Stimulated activated CD4-positive, alpha-beta T cell treated with anti-CD3 and anti-CD28 coated beads, Interleukin-12 subunit alpha, Interleukin-12 subunit beta, amount 100 ng/mL, for 4 hours (primary cell): ENCODE measurements at places on chromosomes 3 and 15.

DNA sequence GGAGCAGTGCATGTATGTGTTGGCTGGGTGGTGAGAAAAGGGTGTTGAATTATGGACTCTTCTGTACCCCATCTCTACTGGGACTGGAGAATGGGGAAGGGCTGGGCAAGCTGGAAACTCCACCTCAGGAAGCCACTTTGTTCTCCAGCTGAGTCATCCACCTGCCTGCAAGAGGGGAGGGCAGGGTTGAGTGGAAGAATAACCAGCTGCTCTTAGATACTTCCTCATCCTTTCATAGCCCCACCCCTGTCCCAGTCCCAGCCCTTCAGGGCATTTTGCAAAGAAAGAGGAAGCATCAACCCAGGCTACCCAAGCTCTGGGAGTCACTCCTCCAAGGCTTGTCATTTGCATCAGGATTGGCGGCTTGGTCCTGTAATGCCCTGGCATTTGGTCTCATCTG lies 33.1 kb downstream of the RAB11A start:
- DNase-seq: no peak

DNA sequence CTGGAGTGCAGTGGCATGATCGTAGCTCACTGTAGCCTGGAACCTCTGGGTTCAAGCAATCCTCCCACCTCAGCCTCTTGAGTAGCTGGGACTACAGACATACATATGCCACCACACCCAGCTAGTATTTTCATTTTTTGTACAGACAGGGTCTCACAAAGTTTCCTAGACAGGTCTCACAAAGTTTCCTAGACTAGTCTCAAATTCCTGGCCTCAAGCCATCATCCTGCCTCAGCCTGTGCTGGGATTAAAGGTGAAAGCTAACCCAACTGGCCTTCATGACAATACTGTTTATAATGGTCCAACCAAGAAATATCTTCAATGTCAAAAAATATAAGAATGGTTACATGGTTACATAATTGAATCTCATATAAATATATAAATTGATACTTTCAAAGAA lies 24.0 kb downstream of the GPR176 start:
- no peak for DNase-seq

DNA sequence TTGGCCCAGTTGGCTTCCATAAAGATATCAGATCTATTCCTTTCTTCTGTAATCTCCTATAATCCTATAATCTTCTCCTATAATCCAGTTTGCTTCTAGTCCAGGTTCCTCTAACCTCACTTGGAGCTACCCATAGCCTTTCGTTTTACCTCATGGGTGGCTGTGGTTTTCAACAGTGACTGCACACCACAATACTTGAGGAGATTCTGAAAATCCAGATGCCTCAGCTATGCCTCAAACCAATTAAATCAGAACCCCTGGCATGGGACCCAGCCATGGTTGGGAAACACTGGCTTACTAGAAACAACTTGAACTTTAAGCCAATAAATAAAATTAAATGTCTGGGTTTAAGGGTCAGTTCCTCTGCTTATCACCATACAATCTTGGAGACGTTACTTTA lies 86.1 kb upstream of the NTRK3 start:
- no peak for DNase-seq

GRCh38 chr3:59367150-59367549 lies 317.3 kb upstream of the CFAP20DC start:
- no peak for DNase-seq

DNA sequence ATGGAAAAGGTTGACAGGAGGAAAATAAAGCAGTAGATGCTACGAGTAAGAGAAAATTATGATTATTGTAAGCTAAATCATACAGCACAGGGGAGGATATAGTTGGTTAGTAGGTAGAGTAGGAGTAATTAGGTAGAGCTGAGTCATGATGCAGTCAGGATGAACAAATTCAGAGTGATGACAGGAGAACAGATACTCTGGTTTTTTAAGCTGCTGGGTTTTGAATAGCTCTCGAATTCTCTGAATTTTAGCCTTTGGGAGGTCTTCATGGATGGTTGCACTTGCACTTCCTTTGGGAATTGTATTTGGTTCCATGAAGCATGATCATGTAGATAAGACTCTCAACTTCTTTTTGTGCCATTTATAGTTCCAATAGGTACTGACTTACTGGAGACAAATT lies 96.2 kb downstream of the ECT2 start:
- DNase-seq: no peak

GRCh38 chr15:42547918-42548248 lies 710 bp downstream of the LRRC57 start:
- no peak for DNase-seq

- no peak for DNase-seq
Measured at GRCh38 chr3:23668430-23668904, 137.3 kb upstream of the UBE2E1 start.

DNA sequence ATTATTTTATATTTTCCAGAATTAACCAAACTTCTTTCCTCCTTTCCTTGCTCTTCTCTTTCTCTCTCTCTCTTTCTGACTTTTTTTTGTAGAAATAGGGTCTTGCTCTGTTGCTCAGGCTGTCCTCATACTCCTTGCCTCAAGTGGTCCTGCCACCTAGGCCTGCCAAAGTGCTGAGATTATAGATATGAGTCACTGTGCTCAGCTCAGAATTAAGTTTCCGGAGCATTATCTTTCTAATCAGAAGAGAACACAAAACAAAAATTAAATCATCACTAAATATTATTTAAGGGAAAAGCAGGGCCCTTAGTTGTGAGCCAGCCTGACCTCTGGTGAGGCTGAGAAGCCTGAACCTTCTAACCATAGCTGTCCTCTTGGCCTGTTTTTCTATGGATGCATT lies 168.2 kb downstream of the SOX2 start:
- DNase-seq: no peak

DNA sequence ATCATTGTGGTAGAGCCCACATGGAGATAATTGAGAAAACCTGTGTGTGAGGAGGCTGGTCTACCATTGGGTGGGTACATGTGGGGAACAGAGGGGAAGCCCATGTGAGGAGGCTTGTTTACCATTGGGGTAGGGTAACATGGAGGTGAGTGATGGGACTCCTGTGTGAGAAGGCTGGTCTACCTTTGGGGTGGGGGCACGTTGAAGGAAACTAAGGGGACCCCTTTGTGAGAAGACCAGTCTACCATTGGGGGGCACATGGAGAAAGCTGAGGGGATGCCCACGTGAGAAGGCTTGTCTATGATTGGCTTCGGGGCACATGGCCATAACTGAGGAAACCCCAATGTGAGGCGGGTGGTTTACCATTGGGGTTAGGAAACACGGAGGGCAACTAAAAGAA lies 158.5 kb downstream of the FBLN2 start:
- no peak for DNase-seq

DNA sequence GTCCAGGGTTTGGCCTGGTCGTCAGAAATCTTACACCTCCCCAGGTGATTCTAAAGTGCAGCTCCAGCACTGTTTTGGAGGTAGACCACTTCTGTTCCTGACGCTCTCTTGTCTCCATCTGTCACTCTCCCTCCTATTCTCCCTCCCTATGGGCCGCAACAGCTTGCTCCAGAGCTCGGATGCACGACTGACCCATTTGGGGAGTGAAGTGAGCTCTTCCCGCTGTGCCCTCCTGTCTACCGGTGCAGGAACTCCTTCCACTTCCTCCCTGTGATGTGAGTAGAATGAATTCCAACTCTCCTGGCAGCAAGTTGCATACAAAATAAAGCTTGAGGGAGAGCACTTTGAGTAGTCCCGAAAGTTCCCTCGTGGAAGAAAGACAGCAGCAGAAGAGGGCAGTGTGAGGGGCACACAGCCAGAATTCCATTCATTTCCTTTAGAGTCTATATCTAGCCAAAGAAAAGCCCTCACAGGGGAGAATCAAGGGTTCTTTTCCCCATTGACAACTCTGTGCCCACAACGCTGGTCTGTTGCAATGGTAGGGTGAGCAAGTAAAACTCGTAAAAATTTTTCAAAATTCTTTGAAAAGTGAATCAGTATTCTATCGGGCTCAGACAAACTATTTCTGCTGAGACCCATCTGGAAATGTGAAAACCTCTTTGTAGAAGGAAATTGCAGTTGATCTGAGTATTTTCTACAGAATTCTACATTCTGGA lies 39.9 kb upstream of the BDH1 start:
- no peak for DNase-seq

GRCh38 chr3:37132334-37132733 lies 42.0 kb downstream of the LRRFIP2 start:
- DNase-seq: no peak

DNA sequence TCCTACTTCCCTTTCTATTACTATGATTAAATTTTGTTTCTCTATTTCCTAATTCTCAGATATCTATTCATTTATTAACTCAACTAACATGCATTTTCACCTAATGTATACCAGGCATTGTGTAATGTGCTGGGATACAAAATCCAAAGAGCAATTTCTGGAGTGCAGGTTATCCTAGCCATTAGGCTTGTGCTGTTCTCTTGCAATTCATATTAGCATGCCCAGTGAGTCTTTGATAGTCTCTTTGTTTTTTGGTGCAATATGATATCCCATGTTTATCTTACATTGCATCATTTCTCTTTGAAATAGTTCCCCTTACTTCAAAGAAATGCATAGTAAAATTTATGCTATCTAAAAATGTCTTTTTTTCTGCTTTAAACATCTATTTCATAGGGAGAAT lies 13.9 kb upstream of the DPPA4 start:
- DNase-seq: no peak

- no peak for DNase-seq
Measured at GRCh38 chr15:25989327-25989726, 126.2 kb upstream of the ATP10A start.

- no peak for DNase-seq
Measured at GRCh38 chr3:126927846-126928245, 55.1 kb upstream of the PLXNA1 start.

DNA sequence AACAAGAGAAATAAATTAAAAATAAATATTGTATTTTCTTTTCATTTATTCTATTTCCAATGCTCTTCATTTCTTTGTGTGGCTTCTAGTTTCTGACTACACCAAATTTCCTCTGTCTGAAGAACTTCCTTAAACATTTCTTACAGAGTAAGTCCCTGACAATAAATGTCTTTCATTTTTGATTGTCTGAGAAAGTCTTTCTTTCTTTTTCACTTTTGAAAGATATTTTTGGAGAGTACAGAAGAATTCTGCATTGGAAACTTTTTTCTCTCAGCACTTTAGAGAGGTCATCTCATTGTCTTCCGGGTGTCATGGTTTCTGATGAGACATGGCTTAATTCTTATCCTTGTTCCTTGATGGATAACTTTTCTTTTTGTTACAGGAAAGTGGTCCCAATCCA lies 119.6 kb downstream of the MOBP start:
- DNase-seq: no peak

DNA sequence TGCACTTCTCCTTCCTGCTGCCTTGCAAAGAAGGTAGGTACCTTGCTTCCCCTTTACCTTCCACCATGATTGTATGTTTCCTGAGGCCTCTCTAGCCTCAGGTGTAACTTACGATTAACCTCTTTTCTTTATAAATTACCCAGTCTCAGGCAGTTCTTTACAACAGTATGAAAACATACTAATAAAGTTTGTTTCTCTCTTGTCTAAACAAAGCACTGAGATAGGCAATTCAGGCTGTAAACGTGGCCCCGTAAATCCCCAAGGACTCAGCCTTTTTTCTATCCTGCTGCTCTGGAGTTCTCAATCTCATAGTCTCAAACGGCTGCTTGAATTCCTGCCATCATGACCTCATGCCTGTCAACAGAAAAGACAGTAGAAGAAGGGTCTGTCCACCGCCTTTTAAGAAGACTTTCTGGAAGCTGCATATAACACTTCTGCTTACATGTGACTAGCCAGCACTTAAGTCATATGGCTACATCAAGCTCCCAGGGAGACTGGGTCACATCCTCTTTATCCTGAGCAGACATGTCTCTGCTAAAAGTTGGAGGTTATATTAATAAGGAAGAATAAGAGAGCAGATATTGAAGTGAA lies 257.8 kb downstream of the EBLN2 start:
- no peak for DNase-seq

GRCh38 chr3:71127844-71128243 lies 455.7 kb downstream of the FOXP1 start:
- DNase-seq: no peak

- DNase-seq: no peak
Measured at GRCh38 chr3:42092006-42092405, 849 bp downstream of the TRAK1 start.

- DNase-seq: no peak
Measured at GRCh38 chr3:170012683-170013400, 25.0 kb upstream of the GPR160 start.

DNA sequence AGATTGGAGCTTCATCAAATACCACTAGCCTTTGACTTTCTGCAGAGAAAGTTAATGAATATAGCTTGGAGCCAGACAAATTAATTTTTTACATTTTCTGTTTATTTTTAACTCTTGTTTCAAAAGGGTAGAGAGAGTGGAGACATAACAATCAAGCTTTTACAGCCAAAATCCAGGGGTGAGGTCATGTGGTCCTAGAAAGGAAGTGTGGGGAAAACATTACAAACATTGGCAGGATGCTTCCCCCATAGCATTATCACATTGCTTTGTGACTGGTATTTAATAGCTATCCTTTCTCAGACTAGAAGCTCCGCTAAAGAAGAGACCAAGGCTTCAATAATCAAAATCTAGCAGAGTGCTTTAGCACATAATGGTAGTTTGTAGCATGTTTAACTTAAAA lies 46.4 kb upstream of the PHLDB2 start:
- no peak for DNase-seq

- no peak for DNase-seq
Measured at GRCh38 chr15:70159001-70159712, 61.4 kb upstream of the TLE3 start.

DNA sequence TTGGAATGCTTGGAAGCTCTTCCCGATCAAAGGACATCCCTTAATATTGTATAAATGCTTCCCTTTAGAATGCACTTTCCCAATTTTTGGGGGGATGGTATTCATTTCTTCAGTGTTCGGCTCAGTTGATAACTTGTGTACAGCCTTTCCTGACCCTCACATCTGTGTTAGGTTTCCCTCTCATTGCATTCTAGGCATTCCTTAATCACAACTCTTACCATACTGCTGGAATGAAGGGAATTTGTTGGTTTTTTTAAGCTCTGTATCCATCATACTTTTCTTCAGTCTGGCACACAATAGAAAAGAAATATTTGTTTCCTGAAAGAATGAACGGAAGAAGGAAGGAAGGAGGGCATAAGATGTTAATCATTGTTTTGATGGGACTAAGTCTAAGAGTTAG lies 119.5 kb downstream of the CHST2 start:
- no peak for DNase-seq

DNA sequence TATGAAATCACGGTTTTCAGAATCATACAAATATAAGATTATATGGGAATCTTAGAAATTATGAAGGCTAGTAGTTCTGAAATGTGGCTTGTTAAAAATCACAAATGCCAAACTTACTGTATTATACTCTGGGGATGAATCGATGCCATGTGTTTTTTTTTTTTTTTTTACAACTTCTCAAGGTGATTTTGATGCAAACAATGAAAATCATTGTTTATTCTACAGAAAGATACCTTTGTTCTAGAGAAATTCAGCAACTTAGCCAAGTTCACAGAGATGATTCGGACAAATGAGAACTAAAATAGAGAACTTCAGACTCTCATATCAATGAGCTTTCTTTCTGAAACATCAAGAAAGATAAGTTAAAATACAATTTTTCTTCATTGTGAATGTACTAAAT lies 92.0 kb downstream of the ZPLD1 start:
- DNase-seq: no peak
